Choroid plexus epithelial cell (primary cell): ENCODE measurements at places on chromosomes 11 and 22.
A peak's percentile ranks its signal among the peaks of the same experiment; 100 is the strongest.

- peak; percentile 76 for DNase-seq
Observed at GRCh38 chr22:22684580-22685561, 40.5 kb downstream of the GGTLC2 start.

DNA sequence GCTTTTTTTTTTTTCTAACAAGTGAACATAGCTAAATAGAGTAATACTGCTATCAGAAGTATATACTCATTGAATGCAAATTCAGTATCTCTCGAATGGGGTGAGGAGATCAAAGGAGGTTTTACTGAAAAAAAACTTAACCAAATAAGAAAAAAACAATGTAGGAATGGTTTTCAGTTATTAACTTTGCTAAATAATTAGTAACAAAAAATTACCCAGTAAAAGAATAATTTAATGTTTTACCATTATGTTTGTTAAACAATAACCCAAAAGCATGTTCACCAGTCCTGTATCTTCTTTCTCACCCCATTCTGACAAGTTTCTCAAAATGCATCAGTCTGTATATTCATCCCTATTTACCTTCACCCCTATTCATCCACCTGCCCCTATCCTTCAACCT lies 22.6 kb upstream of the CTSC start:
- no peak for DNase-seq

GRCh38 chr11:125971618-125972017 lies 25.8 kb downstream of the VSIG10L2 start:
- DNase-seq = no peak

- no peak for DNase-seq
Observed at GRCh38 chr11:59765068-59765735, 10.0 kb downstream of the STX3 start.

- no peak for DNase-seq
Observed at GRCh38 chr11:61715867-61716266, 35.7 kb downstream of the DAGLA start.

- no peak for DNase-seq
Observed at GRCh38 chr11:91686281-91686680, 538.3 kb upstream of the FAT3 start.

DNA sequence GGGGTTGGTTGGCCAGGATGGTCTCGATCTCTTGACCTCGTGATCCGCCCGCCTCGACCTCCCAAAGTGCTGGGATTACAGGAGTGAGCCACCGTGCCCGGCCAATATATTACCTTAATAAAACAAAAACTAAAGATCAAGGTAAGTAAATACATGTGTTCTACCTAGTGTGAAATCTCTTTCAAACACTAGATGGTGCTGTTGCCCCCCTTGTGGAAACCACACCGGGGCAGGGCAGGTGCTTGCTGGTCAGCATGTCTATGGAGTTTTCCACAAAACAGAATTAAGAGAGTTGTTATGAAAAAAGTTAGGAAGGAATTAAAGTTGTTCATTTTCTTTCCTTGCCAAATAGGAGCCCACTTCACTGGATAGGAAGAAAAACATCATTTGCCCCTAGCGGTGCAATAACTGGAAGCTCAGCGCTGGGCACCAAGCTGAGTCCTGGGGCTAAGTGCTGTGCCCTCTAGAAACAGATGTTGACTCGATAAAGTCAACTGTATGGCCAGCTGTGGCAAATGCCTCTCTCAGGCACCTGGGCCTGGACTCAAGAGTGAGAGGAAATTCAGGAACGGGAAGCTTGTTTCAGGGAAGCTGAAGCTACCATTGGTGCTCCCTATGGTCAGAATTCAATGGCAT lies 6.3 kb upstream of the KCNJ5 start:
- peak; percentile 81 for DNase-seq

DNA sequence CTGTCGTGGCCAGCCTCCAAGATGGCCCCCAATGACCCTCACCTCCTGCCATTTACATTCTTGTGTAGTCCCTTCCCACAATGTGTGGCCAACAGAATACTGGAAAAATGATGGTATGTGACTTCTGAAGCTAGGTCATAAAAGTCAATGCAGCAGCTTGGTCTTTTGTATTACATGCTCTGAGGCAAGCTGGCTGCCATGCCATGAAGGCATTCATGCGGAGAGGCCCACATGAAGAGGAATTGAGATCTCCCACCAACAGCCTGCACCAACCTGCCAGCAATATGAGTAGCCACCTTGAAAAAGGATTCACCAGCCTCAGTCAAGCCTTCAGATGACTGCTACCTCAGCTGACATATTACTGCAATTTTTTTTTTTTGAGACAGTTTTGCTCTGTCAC lies 4.6 kb downstream of the MRTFA start:
- DNase-seq = no peak

DNA sequence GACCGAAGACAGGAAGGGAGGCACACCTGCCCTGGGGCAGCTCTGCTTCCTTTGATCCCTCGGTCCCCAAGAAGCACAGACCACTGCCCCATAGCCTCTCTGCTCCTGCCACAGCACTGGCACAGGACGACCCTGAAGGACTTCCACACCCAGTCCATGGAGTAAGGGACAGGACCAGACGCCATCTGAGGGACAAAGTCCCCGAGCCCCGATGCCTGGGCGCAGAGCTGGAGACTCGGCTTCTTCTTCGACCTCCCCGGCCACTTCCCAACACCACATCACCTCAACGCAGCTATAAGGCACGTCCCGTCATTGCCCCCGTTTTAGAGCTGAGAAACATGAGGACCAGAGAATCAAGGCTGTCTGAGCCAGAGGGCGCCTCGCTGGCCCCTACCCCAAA lies 310.5 kb downstream of the BRD1 start:
- DNase-seq = no peak

- DNase-seq = no peak
Observed at GRCh38 chr11:21723678-21724077, 469.2 kb upstream of the ANO5 start.

GRCh38 chr11:47477323-47477722 lies 28.4 kb upstream of the RAPSN start:
- DNase-seq = no peak

- no peak for DNase-seq
Observed at GRCh38 chr11:117613521-117613920, 183.5 kb downstream of the DSCAML1 start.

- DNase-seq = no peak
Observed at GRCh38 chr11:122882857-122883645, 492 bp downstream of the JHY start.

DNA sequence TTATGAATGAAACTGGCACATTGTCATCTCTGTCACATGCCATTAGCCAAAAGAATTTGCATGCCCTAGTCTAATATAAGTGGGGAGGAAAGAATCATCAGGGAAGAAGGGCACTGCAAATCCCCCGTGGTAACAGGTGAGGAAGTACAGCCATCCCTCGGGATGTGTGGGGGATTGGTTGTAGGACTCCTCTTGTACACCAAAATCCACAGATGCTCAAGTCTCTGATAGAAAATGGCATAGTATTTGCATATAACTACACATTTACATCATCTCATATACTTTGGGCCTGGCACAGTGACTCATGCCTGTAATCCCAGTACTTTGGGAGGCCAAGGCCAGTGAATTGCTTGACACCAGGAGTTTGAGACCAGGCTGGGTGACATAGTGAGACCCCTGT lies 109.7 kb downstream of the HIPK3 start:
- DNase-seq = no peak

DNA sequence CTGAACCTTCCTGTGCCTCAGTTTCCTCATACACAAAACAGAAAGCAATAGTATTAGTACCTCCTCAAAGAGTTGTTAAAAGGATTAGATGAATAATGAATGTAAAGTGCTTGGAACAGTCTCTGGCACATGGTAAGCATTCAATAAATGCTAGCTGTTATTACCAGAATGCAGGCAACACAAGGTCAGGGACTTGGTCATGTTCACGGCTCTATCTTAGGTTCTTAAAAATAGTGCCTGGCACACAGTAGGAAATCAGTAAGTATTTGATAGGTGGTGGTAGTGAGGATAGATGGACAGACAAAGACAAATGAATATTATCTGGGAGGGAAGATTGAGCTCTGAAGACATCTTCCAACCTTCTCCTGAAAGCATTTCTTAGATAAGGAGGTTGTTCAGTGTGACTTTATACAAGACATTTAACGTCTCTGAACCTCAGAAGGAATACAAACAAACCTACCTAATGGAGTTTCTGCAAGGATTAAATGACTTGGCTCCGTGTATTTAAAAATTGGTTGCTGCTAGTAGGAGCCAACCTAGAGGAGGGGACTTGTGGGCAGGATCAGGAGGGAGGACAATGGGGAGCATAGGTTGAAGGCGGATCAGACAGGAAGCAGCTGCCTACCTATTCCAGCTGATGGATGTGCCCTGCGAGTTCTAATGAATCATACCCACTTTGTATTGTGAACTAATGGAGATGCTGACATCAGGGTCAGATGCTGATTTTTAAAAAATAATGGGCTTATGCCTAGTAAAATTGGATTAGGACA lies 94.1 kb downstream of the DBX1 start:
- DNase-seq = no peak
